Stimulated activated CD8-positive, alpha-beta memory T cell treated with anti-CD3 and anti-CD28 coated beads, Interleukin-4, amount 100 ng/mL, for 1 hour (primary cell): ENCODE measurements at places on chromosomes 5 and 9.

DNA sequence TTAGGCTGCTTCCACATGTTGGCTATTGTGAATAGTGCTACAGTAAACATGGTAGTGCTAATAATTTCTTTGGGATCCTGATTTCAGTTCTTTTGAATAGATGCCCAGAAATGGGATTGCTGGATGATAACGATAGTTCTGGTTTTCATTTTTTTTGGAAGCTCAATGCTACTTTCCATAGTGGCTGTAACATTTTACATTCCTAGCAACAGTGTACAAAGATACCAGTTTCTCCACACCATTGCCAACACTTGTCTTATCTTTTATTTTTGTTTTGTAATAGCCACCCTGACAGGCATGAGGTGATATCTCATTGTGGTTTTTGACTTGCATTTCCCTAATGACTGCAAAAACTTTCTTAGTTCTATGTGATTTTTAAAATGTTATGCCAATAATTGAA, 68.8 kb upstream of the LRRC70 start:
- DNase-seq, result no peak

DNA sequence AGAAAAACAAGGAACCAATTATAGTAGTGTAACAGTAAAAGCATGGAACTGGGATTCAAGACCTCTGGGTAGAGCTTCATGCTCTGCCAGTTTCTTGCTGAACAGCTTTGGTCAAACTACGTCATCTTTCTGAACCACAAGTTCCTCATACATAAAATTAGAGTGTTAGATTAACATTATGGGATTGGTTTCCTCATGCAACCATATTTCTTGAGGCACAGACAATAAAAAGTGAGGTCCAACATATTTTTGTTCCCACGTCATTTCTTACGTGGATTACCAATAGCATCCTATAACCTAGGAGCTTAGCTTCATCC, 354.8 kb downstream of the TMEM232 start:
- no peak for DNase-seq

GRCh38 chr9:34493972-34494535, 28.7 kb downstream of the ENHO start:
- DNase-seq, result no peak

GRCh38 chr9:106657926-106658325, 205.0 kb upstream of the ZNF462 start:
- DNase-seq, result no peak

GRCh38 chr5:76953551-76954382, 922 bp downstream of the CRHBP start:
- no peak for DNase-seq

DNA sequence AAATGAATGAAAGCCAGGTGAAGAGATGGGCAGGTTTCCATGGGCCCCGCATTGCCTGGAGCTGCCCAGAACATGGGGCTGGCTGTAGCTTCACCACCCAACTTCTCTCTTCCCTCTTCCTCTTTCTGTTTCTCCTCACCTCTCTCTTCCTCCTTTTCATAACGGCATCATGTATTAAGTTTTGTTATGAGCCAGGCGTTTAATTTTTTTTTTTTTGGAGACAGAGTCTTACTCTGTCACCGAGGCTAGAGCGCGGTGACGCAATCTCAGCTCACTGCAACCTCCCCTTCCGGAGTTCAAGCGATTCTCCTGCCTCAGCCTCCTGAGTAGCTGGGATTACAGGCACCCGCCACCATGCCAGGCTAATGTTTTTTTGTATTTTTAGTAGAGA, 13.0 kb upstream of the SPINK4 start:
- no peak for DNase-seq

DNA sequence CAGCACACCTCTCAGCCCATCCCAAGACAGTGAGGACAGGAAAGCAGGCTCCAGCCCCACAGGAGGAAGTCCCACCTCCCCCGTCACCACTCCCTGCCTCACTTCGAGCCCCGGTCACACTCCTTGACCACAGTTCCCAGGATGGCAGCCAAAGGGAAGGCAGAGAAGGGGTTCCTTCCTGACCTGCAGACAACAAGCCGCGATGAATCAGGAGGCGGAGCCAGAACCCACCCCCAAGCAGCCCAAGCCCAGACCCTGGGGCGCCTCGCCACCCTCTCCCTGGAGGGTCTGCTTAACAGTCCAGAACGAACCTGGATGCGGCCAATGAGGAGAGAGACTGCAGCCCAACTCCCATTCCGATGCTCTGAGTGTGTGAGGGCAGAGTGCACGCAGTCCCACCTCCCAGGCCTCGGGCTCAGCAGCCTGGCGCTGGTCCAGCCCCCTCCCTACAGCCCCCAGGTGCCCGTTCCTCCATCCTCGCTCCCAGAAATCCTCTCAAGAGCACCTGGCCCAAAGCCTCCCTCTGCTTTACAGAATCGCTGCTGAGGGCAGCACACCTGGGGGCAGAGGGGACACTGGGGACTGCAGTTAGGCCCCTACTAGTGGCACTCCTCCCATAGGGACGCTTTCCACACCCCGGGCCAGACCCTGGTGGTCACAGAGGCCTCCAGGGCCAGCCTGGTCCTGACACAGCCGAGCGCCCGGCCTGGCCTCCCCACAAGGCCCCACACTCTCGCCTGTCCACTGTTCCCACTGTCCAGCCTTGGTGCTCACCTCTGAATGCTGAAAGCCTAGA, 69.6 kb upstream of the LRRTM2 start:
- no peak for DNase-seq

GRCh38 chr9:95268681-95269080, 48.8 kb downstream of the FANCC start:
- DNase-seq, result no peak

DNA sequence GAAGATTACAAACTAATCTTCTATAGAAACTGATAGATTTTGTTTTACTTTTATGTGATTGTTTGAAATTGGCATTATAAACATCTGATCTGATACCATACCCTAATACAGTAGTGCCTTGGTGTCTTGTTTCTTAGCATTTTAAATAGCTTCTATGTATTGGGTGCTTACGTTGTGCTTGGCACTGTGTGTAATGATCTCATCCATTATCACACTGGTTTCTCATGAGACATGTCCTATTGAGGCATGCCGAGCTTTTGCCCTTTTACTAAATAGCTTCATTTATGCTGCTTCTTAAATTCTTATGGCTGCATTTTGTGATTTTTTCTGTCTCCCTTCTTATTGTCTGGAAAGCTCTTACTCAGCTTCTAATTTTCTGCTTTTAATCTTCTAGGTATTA, 48.2 kb upstream of the TLR4 start:
- no peak for DNase-seq

DNA sequence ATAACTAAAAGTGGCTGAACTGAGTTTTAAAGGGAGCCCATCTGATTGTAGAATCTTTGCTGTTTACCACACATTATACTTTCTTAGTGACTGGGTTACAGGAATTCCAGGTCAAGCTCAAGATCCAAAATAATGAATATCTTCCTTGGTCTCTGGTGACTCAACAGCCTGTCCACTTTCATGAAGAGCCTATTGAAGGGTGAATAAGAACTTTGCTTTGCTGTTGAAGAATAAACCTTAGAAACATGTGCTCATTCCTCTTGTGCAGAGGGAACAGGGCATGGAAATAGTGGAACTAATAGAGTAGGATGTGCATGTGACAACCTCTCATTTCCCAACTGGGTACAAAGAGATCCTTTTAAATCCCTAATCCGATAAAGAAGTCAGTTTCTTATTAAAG, 21.4 kb downstream of the ALDH1A1 start:
- DNase-seq, result no peak

GRCh38 chr5:2270467-2270866, 387.7 kb upstream of the IRX4 start:
- no peak for DNase-seq

DNA sequence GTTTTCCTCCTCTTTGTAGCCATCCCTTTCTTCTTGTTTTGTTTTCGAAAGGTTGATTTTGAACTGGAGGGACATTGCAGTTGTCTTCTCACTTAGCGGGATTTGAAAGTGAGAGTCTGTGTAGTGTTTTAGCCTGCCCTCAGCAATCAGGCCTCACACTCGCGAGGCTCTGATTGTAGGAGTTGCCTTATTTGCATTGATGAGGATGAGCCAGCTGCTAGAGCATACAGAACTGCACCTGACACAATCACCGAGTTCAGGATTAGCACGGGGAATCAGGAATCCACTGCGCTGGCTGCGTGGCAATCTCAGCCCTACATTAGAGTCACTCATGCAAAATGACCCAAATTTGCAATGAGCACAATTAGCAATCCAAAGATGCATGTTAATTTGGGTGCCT, 122.5 kb upstream of the TMEM161B start:
- no peak for DNase-seq

GRCh38 chr9:72979405-72980100, 26.7 kb upstream of the ALDH1A1 start:
- DNase-seq, result no peak
